ENCODE measurements at places on chromosomes 7 and 10.
A peak's percentile ranks its signal among the peaks of the same experiment; 100 is the strongest.

GRCh38 chr7:22574754-22575520 lies 74.9 kb upstream of the STEAP1B start:
- no peak for DNase-seq

GRCh38 chr7:88042157-88042556 lies 108.1 kb downstream of the ADAM22 start:
- DNase-seq: no peak

GRCh38 chr7:106462365-106462859 lies 177.6 kb upstream of the NAMPT start:
- DNase-seq: no peak

- DNase-seq: no peak
Observed at GRCh38 chr10:95877881-95878280, 29.9 kb upstream of the CC2D2B start.

DNA sequence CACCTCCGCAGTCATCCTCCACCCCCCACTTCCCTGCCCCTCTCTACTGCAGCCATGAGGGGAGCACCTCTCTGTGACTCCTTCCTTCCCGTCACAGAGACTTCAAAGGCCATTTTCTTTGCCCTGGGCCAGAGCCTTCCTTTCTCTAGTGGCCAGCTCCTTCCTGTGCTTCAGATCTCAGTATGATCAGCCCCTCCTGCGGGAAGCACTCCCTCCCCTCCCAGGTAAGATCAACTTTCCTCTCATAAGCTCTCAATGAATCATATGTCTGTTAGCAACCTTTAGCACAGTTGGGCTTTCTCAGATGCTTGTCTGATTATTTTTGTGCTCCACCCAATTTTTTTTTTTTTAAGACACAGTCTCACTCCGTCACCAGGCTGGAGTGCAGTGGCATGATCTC lies 241.0 kb upstream of the PRSS1 start:
- no peak for DNase-seq

DNA sequence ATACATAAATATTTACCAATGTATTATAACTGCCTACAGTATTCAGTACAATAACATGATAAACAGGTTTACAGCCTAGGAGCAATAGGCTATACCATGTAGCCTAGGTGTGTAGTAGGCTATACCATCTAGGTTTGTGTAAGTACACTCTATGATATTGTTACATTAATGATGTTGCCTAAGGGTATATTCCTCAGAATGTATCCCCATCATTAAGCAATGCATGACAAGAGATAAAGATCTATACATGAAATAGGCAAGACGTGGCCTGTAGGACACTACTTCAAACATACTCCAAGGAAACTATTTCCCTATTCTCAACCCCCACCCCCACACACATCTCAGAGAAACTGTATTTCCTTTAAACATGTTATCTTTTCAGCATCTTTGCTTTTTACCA lies 15.3 kb upstream of the ADAM22 start:
- DNase-seq: no peak

DNA sequence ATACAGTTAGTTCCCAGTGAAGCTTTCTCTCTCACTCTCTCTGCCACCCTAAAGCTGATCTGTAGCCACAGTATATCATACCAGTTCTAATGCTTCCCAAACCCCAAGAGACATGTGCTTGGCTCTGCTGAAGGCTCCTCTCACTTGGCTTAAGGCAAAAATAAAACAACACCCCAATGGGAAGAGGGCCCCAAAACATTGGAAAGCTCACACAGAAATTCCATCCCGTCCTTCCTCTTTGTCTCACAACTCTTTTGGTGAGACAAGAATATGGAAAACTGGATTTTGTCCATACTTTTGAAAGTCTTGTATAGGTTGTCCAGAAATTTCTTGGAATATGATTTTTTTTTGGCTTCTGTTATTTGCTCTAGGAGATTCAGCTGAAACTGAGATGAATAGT lies 56.1 kb upstream of the WNT16 start:
- DNase-seq: no peak

- DNase-seq: peak; percentile 93
Observed at GRCh38 chr7:100469227-100470044, 5.4 kb upstream of the SPACDR start.

GRCh38 chr7:85074992-85075391 lies 111.9 kb downstream of the SEMA3D start:
- no peak for DNase-seq
